ENCODE measurements at places on chromosomes 16 and 17. TPM values are rescaled to one million over a fixed set of nuclear protein-coding genes. Genes with fewer than 3 reads are reported as not detected.
A peak's percentile ranks its signal among the peaks of the same experiment; 100 is the strongest.

DNA sequence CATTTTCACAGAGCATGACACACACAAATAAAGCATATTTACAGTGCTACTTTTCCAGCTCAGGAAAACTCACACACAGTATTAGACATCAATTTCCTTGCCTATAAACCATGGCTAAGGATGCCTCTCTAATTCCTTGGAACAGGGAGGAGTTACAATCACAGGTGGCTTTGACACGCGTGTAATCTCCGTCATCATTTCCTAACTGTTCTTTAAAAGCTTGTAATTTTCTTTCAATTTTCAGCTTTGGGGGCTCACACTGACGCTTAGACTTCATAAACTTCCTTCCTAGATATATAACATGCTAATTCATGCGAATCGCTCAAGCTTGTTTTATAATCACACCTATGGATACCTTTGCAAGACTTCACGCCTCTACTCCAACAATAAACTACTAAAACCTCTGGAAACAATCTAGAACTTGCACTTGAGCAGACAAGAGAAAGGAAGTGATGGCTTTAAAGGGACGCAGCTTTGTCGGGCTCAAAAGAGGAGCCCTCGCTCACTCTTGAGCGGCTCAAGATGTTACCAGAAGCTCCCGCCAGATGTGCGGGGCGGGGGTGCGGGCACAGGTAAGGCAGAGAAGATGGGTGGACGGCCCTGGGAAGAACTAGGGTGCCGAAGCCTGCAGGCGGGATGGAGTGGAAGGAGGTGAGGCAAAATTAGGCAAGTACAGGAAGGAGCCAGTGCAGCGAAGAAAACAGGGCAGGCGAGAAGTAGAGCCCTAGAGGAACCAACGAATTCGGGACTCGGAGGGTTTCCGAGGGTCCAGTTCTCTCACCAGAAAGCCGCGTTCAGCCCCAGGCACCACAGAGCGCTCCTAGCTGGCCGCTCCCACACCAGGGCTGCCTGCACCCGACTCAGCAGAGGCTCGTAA, 631 bp downstream of the RETREG3 start:
- peak; percentile 2 for DNase-seq

- peak; percentile 60 for DNase-seq
Observed at GRCh38 chr17:43907998-43908721, 824 bp upstream of the MPP2 start.

- no peak for DNase-seq
Observed at GRCh38 chr17:31736855-31737625, 122.0 kb downstream of the COPRS start.

- no peak for DNase-seq
Observed at GRCh38 chr17:82808921-82809905, 30.6 kb downstream of the ZNF750 start.

GRCh38 chr17:65389426-65389825, 172.0 kb downstream of the AXIN2 start:
- DNase-seq: no peak

DNA sequence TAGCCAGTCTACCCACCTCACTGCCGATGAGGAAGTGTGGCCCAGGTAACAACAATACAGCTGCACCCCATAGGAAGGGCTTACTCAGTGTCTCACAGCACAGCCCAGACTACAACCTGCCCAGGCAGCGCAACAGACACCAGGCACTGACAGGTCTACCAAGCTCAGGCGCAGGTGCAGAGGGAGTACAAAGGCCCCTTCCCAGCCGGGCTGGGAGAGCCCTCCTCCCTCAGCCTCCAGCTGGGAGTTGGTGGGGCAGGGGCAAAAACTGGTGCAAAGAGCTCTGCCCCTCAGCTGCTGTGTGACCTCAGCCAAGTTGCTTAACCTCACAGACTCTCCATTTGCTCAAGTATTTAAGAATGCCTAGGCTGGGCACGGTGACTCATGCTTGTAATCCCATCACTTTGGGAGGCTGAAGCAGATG, 112.6 kb upstream of the LHX1 start:
- DNase-seq: peak; percentile 34

DNA sequence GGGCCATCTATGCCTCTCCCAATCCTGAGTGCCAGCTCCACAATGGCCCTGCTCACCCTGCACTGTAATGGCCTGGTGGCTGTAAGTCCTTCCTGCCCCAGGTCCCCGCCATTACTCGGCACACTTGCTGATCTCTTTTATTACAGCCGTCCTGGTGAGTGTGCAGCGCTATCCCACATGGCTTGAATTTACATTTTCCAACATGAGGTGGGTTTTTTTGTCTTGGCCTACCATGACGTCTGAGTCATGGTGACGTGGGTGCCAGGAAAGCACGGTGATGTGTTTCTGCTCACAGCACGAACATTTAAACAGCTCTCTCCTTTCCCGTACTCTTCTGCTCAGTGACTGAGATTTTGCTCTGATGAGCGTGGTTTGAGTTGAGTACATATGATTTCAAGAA, 55.2 kb upstream of the FOXF1 start:
- peak; percentile 19 for DNase-seq

- no peak for DNase-seq
Observed at GRCh38 chr17:79279320-79279719, 204.7 kb downstream of the ENGASE start.

- no peak for DNase-seq
Observed at GRCh38 chr17:30235386-30236296, at the start of gene SLC6A4. Gene SLC6A4 (minus strand): TSS chr17:30235697. CDS start chr17:30221958, 13,739 bp downstream.

DNA sequence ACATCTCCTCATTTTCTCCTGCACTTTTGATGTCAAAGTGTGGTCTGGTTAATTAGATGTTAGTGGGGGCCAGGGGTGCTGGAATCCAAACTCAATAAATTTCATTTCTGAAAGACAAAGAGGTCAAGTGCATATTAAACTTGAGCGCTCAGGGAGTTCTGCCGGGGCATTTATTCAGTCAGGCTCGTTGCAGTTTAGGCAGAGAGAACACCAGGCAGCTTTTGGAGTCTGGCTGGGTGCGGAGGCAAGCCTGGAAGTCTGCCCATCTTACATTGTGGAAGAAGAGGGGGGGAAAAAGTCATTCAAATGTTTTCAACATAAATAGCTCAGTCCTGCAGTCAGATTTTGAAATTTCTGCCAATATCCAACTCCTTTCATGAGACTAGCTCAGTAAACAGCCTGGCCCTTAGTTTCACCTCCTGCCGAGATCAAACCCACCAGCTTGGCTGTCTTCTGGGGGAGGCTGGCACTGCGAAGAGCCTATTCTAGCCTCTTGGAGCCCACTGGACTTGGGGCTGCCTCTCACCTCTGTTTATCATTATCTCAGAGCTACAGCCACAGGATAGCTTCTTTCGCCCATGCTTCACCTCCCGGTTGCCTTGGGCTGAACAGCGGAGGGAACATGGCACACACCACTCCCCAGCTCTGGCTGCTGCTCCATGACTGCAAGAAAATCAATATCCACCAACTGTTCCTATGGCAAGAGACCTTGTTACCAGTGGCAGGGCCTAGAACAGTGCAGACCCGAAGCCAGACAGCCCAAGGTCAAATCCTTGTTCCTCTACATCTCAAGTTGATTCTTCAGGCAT, 177.4 kb upstream of the CDH5 start:
- DNase-seq: no peak

DNA sequence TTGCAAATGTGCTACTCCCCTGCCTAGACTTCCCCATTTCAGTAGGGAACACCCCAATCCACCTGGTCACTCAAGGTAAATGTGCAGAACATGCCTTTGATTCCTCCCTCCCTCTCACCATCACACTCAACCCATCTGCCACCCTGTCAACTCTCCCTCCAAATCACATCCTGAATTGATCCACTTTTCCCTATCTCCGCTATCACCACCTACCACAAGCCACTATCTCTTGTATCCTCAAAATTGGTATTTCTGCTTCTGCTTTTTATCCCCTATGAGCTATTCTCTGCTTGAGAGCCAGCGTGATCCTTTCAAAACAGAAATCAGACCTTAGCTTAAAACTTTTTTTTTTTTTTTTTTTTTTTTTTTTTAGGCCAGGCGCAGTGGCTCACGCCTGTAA, 5.4 kb upstream of the NOL11 start:
- DNase-seq: no peak

DNA sequence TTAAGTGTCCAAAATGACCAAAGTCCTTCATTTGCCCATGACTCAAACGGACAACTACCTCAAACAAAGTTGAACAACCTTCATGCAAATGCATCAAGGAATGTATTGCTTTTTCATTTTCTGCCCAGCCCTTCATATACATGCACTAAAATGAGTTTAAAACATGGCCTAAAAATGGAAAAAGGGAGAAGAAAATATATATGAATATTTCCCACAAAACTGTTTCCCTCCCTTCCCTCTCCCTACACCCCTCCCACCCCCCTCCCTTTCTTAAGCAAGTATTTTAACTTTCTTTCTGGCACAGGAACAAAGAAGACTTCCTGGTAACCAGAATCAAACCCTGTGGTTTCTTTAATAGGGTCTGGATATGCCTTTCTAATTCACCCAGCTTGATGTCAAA, 5.5 kb upstream of the FBXL20 start:
- no peak for DNase-seq

DNA sequence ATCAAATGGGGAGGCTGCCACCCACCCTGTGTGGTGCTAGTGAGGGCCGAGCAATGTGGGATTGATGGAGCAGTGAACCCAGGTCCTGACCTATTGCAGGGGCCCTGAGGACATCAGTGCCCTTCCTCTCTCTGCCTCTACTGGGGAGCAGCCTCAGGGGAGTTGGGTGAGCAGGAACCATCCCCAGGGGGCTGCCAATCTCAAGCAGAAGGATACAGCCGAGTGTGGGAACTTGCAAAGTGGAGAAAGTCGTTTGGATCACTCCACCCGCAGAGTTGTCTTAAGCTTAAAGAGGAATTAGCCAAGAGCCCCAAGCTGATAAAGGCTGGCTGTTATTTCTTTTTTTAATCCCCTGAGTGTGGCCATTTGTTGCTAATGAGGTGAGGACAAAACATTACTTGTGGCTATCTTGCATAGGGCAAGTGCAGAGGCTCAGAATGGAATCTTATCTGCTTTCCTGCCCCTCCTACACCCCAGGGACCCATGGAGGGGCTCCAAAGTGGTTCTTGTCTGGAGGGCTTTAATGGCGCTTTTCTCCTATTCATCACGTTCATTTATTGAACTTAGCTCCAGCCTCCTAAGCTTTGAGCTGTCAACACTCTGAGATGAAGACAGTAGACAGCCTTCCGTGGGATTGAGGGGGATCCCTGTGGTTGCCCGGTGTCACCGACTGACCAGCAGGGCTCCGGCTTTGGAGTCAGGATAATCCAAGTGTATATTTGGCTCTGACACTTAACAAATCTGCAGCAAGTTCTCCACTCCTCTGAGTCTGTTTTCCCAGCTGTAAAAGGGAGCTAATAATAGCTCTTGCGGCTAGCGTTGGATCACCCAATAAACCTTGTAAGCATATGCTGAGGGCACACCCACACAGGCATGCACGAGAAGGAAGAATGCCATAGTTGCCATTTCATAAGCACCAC, 45.1 kb downstream of the MYH11 start:
- peak; percentile 96 for DNase-seq

DNA sequence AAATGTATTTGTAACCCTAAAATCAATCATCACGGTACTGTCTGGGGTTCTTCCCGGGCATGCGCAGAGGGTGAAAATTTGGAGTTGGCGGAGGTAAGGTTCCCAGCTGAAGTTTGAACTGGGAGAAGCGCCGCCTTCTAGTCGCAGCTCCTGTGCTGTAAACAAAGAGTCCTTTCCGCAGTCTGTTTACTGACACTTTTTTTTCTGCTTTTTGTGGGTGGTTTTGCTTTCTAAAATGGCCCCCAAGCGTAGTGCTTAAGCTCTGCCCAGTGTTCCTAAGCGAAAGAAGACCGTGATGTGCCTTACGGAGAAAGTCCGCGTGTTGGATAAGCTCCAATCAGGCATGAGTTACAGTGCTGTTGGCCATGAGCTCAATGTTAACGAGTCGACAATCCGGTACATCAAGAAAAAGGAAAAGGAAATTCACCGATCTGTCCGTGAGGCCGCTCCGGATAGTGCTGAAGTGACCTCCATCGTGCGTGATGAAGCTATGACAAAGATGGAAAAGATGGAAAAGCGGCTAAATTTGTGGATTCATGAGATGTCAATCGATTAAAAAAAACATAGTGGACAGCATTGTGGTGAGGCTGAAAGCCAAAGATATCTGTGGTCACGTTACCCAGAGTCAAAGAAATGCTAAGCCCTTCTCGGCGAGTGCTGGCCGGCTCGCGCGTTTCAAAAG, 570 bp upstream of the CFDP1 start:
- DNase-seq: peak; percentile 95

DNA sequence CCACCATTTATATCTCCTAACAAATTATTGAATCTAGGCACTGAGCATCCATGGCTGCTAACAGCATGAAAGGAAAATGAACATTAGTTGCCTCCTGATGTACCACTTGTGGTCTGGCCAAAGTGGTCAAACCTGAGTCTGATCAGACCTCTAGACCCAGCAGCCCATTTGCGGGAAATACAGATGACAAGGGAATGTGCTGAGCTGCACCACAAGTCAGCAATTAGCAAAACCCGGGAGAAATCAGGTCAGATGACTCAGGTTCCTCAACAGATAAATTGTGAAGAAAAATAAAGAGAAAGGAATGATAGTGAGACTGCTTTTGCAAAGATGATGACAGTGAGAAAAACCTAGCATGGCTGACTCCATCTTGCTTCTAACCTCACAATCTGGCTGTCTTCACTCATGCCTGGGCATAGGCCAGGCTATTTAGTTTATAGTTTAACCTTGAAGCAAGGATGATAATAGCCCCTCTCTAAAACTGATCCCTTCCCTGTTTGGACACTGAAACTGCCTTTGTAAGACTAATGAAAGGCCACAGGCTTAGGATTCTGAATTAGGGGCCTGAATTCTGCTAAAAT, 142.7 kb upstream of the ASIC2 start:
- DNase-seq: peak; percentile 81

KRT14 gene
- not detected for total RNA-seq

CCDC182 gene
- total RNA-seq: not detected

OVCA2 gene
- total RNA-seq: 77.3 TPM

CDH1 gene
- not detected for total RNA-seq

NKD1 gene
- 0.19 TPM for total RNA-seq

TMEM114 gene
- not detected for total RNA-seq

ZKSCAN2 gene
- 2.8 TPM for total RNA-seq

TTYH2 gene
- total RNA-seq: 1.9 TPM

HIRIP3 gene
- 22.4 TPM for total RNA-seq

HOXB6 gene
- total RNA-seq: 24.9 TPM

EVI2A gene
- 53.9 TPM for total RNA-seq

Data from LHCN-M2 (cell line).